ENCODE measurements at places on chromosomes 16 and 17.

- DNase-seq, result no peak
Observed at GRCh38 chr17:56978441-56979090, 635 bp downstream of the SCPEP1 start.

DNA sequence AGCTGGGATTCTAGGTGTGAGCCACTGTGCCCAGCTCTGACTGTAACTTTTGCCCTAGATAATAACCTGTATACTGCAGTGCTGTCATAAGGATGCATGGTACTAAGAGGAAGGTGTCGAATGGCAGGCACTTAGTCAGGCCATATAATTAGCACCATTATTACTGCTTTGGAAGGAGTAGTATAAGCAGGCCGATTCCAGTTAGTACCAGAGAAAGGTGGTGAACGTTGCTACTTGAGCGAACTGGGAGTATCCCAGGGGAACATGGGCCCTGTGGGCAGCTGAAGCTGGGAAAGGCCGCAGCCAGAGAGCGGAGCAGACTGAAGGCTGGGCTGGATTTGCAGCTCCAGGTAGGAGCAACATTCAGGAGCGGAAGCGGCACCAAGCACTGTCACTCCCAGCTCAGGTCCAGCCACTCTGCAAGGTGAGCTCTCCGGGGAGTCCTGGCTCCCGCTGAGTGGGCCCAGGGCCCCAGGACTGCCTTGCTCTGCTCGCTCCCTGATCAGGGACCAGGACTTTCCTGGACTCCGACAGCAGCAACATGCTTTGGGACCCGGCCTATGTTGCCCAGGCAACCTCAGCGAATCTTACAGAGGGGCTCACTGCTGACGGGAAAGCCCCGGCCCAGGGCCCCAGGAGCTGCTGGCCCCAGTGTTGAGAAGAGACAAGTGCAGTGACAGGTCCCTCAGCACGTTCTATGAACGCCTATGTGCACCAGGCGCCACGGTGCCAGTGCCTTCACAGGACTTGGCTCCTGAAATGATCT, 28.6 kb downstream of the C16orf74 start:
- no peak for DNase-seq

- no peak for DNase-seq
Observed at GRCh38 chr16:2469399-2470233, 1.5 kb upstream of the NTN3 start.

GRCh38 chr16:83533193-83533592, 274.6 kb upstream of the HSBP1 start:
- no peak for DNase-seq

- DNase-seq, result no peak
Observed at GRCh38 chr17:60920107-60920506, 242.5 kb downstream of the BCAS3 start.

DNA sequence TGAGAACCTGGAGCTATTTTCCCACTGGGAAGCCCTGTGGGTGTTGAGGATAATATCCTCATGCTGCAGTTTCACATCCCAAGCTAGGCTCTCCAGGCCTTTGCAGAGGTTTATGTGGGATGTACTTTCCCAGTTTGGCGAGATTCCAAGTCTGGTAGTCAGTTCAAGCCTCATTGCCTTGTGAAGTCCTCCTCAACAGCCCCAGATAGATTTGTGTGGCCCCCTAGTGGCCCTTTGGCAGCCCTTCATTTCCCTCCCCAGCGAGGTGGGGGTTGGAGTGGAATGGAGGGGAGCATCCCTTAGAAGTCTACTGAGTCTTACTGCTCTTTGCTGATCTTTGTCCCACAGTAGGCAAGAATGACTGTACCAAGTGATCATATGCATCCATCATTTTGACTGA, 137.9 kb downstream of the CDH11 start:
- DNase-seq, result peak; percentile 78

GRCh38 chr17:57089391-57089790, 4.3 kb downstream of the AKAP1 start:
- no peak for DNase-seq

GRCh38 chr17:50661348-50661747, 26.7 kb downstream of the ABCC3 start:
- no peak for DNase-seq

DNA sequence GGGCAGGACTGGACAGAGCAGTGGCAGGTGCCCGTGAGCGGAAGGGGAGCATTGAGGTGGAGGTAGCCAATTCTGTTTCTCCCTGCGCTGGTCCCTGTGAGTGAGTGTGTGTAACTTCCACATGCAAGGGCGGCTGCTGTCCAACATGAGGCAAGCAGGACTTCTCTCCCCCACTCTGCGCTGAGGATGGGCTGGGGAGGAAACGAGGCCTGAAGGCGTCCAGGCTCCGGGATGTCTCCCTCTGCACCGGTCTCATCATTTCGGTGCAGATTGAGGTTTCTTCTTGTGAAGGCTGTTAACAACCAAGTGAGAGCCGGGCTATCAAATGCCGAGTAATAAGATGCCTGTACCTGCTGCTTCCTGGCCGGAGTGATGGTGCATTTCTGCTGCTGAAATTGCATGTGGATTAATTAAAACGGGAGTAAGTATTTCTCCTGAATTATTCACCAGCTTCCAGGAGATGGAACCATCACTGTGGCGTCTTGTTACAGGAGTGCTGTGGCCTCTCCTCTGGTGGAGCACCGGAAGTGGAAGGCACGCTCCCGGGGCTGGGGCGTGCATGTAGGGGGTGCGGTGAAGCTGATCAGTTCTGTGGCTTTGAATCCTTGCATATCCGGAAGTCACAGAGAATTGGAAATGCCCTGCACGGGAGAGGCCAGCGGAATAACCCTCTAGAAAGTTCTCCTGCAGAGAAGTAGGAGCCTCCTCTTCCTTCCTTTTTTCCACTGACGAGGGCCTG, 41.7 kb upstream of the MGAT5B start:
- no peak for DNase-seq

DNA sequence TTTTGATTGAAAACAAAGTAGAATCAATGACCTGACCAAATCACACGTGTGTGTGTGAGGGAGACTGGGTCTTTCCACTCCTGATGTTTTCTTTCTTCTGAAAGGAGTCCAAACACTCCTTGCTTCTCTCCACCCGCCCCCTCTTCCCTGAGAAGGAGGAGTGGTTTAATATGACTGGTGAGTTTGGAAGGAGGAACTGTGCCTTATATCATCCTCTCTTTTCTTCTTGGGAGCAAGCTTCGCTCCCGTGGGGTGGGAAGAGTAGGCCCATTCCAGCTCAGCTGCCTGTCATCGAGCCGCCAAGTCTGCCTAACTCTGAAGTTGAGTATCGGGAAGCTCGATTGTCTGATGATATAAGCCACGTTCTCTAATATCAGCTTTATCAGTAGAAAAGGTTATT, 96.5 kb downstream of the YPEL2 start:
- DNase-seq, result no peak

GRCh38 chr16:30941600-30942425, 7.1 kb upstream of the ORAI3 start:
- DNase-seq, result peak; percentile 82

DNA sequence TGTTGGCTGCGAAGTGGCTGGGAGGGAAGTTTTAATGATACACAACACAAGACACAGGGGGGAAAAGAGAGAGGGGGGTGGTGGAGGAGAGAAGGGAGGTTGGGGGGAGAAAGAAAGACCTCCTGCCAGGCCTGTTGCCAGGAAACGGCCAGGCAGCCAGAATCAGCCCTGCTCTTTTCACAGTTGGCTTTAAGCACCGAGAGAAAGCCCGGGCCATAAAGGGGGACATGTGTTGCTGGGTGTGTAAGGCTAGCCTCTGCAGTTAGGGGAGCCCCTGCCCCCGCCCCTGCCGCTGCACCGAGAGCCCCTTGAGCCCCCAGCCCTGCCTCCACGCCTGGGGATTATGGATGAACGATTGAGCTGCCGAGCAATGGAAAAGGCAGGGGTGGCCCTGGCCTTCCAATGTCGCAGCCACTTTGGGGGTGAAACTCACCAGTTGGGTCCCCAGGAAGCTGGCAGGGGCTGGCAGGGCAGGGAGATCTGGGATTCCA, 13.9 kb upstream of the WNT3 start:
- no peak for DNase-seq

DNA sequence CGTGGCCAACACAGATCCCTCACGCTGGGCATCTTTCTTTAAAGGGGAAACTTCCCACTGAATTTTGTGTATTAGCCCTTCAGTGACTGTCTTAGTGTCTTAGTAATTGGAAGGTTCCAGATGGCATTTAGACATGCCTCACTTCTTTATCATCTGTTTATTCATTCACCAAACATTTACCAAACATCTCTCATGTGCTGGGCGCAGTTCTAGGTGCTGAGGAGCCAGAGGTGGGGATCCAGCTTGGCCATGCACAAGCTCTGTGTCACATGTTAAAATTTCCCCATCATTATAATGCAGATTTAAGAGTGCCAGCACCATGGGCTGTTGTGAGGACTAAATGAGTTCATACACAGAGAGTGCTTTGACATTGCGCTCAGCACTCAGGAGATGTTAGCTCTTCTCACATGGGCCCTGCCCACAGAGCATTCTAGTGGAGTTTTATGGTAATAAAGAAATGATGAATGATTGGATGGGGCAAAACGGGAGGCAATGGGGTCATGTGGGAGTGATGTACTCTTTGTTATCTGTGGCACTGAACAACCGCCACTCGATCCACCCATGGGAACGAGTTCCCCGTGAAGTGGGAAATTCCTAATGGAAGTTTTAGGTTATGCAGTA, 119.7 kb downstream of the SNX29 start:
- no peak for DNase-seq

DNA sequence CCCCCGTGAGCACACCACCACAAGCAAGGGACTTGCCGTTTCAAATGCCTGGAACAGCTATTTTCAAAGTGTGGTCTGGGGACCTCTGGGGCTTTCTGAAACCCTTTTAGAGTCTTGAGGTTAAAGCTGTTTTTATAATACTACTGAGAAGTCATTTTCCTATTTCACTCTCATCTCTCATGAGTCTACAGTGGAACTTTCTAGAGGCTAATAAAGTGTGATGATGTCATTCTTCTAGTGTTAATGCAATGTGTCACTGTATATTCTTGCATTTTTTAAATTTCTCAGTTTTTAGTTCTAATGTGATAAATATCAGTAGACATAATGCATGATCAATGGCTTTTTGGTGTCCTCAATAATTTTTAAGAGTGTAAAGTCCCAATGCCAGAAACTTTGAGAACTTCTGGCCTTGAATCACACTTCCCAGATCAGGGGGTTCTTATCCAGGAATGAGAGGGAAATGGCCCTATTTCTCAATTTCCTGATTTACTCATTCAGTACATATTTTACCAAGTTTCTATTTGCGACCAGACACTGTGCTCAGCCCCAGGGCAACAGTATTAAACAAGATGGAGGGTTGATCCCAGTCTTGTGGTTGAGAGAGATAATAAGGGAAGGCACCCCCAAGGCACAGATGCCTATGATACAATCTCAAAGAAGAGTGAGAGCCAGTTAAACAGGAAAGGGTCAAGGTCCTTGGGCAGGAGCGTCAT, 444.0 kb downstream of the HS3ST3B1 start:
- DNase-seq, result no peak
